ENCODE measurements at places on chromosomes 12 and 14. TPM values are rescaled to one million over a fixed set of nuclear protein-coding genes. Genes with fewer than 3 reads are reported as not detected.

DNA sequence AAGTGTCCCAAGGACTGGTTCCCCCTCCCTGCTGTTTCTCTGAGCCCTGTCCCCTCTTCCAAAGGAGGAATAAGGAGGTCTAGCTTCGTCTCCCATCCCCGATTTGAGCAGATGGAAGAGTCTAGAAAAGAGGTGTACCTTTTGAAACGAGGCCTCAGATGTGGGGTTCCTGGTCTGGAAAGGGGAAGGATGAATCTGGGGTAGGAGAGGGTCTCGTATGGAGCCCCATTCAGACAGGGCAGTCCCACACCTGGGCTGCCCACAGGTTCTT lies 13.3 kb downstream of the MEG3 start:
- no peak overlapping the region for H3K4me3 ChIP-seq
- H3K27ac ChIP-seq = no peak overlapping the region
- H3K36me3 ChIP-seq = no peaks in the 10 kb centered on the region
- H3K4me1 ChIP-seq = no peaks in the 10 kb centered on the region
- H3K27me3 ChIP-seq = peaks cover 77% of the 10 kb centered on the region
- no peak for DNase-seq

- H3K4me1 ChIP-seq = no peaks in the 10 kb centered on the region
- DNase-seq = no peak
- H3K27me3 ChIP-seq = no peaks in the 10 kb centered on the region
- no peak overlapping the region for H3K4me3 ChIP-seq
- no peaks in the 10 kb centered on the region for H3K36me3 ChIP-seq
Observed at GRCh38 chr14:82080370-82080769, 546.7 kb upstream of the SEL1L start.

- H3K4me1 ChIP-seq = no peaks in the 10 kb centered on the region
- DNase-seq = no peak
- no peak overlapping the region for H3K4me3 ChIP-seq
- H3K27me3 ChIP-seq = no peaks in the 10 kb centered on the region
Observed at GRCh38 chr12:12469386-12469785, 93.3 kb downstream of the DUSP16 start.

DNA sequence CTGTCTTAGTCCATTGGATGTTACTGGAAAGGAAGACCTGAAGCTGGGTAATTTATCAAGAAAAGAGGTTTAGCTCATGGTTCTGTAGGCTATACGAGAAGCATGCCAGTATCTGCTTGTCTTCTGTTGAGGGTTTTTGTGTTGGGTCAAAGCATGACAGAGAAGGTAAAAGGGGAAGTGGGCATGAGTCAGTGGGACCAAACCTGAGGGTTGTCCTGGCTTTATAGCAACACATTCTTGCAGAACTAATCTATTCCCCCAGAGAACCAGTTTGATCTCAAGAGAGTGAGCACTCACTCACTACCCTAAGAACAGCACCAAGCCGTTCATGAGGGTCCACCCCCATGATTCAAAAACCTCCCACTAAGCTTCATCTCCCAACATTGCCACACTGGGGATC lies 19.0 kb upstream of the KRAS start:
- H3K27me3 ChIP-seq = no peaks in the 10 kb centered on the region
- H3K27ac ChIP-seq = no peak overlapping the region
- no peaks in the 10 kb centered on the region for H3K4me1 ChIP-seq
- DNase-seq = no peak

DNA sequence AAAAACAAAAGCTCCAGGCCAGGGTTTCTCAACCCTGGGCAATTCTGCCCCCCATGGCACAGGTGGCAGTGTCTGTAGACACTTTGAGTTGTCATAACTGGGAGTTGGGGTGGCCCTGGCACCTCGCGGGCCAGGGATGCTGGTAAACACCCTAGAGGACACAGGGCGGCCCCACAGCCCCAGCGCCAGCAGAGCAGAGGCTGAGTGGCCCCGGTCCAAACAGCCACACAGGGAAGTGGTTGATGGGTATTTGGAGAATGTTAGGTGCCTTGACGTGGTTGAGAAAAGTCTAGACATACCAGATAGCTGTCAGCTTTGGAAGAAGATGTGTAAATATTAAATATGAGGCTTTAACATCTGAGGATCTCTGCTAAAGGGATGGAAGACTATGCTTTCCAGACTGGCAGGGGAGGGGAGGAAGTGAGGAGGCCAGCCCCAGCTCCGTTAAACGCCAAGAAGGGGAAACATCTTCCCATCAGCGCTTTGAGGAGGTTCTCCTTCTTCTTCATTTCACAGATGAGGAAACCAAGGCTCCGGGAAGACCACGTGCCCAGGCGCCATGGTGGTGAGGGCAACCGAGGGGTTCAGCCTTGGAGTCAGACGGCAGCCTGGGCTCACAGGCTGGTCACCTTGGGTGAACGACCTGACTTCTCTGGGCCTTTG lies 103.7 kb downstream of the SCARB1 start:
- H3K27me3 ChIP-seq = no peaks in the 10 kb centered on the region
- no peak overlapping the region for H3K4me3 ChIP-seq
- DNase-seq = no peak
- no peak overlapping the region for H3K27ac ChIP-seq
- no peaks in the 10 kb centered on the region for H3K4me1 ChIP-seq

- no peaks in the 10 kb centered on the region for H3K36me3 ChIP-seq
- H3K27ac ChIP-seq = no peak overlapping the region
- no peak for DNase-seq
- peak overlapping the region; percentile 65 for H3K4me3 ChIP-seq
- H3K27me3 ChIP-seq = no peaks in the 10 kb centered on the region
Observed at GRCh38 chr14:64465831-64466554, 694 bp downstream of the AKAP5 start.

DNA sequence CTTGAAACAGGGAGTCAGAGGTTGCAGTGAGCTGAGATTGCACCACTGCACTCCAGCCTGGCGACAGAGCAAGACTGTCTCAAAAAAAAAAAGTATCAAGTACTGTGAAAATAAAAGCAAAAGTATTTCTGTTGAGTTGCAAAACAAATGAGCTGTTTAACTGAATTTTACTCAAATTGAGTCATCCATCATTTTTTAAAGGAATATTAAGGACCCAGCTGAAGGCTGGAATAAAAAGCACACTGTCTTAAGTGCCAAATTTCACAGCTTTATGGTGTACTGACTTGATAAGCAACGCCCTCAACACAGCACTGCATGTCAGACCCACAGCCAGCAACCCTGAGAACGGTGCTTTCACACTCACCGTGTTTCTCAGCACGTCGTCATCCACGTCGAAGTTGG lies 57.9 kb downstream of the AMN start:
- H3K36me3 ChIP-seq = peaks cover 66% of the 10 kb centered on the region
- H3K4me1 ChIP-seq = no peaks in the 10 kb centered on the region
- H3K27me3 ChIP-seq = no peaks in the 10 kb centered on the region
- H3K4me3 ChIP-seq = no peak overlapping the region
- no peak overlapping the region for H3K27ac ChIP-seq

- H3K36me3 ChIP-seq = no peaks in the 10 kb centered on the region
- peaks cover 80% of the 10 kb centered on the region for H3K27me3 ChIP-seq
- DNase-seq = no peak
- H3K4me1 ChIP-seq = no peaks in the 10 kb centered on the region
- H3K4me3 ChIP-seq = no peak overlapping the region
Observed at GRCh38 chr12:130111965-130112496, 50.2 kb upstream of the FZD10 start.

- H3K36me3 ChIP-seq = no peaks in the 10 kb centered on the region
- no peak overlapping the region for H3K27ac ChIP-seq
- no peak for DNase-seq
Observed at GRCh38 chr14:99300190-99300589, 28.2 kb upstream of the BCL11B start.

GRCh38 chr14:69439521-69440270 lies 41.2 kb downstream of the SLC39A9 start:
- DNase-seq = no peak
- no peaks in the 10 kb centered on the region for H3K27me3 ChIP-seq
- peaks cover 17% of the 10 kb centered on the region for H3K36me3 ChIP-seq
- H3K4me3 ChIP-seq = no peak overlapping the region
- H3K27ac ChIP-seq = no peak overlapping the region

GRCh38 chr12:88266806-88267360 lies 124.8 kb downstream of the TMTC3 start:
- no peak overlapping the region for H3K27ac ChIP-seq
- no peak overlapping the region for H3K4me3 ChIP-seq
- no peak for DNase-seq
- no peaks in the 10 kb centered on the region for H3K4me1 ChIP-seq
- no peaks in the 10 kb centered on the region for H3K36me3 ChIP-seq
- H3K27me3 ChIP-seq = no peaks in the 10 kb centered on the region

Gene CCDC196
- not detected for total RNA-seq

DNA sequence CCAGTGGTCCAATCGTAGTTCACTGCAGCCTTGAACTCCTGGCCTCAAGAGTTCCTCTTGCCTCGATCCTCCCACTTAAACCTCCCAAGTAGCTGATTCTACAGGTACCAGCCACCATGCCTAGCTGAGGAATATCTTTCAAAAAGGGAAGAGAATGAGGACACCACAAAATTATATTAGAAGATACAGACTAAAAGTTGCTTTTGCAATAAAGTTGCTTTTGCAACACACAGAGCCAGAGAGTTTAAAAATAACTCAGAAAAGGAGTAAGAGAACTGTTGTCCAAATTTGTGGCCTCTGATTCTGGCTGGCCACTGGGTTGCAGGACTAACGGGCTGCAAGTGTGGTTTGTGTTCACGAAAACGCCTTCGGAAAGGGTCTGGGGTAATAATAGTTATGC lies 19.8 kb downstream of the TMEM253 start:
- H3K4me3 ChIP-seq = no peak overlapping the region
- H3K27ac ChIP-seq = no peak overlapping the region
- H3K27me3 ChIP-seq = no peaks in the 10 kb centered on the region
- H3K4me1 ChIP-seq = no peaks in the 10 kb centered on the region
- no peak for DNase-seq

DNA sequence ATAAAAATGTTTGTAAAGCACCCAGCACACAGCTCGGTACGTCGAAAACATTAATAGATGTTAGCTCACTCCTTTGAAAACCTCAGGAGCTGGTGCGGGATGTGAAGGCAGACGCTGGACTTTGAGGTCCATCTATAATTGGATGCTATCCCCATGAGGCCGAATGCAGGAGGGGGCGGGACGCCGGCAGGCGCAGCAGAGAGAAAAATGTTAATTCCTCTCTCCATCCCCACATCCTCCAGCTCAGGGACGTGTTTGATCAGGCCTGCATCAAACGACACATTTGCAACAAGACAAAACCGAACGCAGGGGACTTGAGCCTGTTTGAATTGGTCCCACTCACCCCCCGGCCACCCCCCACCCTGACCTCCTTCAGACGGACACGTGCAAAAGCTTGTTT lies 231.0 kb downstream of the RBM19 start:
- no peaks in the 10 kb centered on the region for H3K36me3 ChIP-seq
- no peak overlapping the region for H3K27ac ChIP-seq
- no peak overlapping the region for H3K4me3 ChIP-seq
- DNase-seq = no peak
- H3K4me1 ChIP-seq = no peaks in the 10 kb centered on the region

DNA sequence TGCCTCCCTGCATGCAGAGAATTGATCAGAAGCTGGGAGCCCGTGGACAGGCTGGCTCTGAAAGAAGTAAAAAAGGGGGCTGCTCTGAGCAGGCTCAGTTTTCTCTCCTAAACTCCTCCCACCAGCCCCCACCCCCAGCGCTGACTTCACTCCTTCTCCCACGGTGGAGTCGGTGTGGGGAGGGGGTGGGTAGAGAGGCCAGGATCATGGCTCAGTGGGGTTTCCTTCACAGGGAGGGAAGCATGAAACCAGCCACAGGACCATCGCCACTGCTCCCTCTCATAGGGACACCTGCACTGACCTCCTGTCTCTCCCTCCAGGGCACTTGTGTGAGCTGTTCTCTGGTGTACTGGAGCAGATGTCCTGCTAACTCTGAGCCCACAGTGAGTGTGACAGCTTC lies 78.9 kb downstream of the STAB2 start:
- H3K4me1 ChIP-seq = no peaks in the 10 kb centered on the region
- H3K27me3 ChIP-seq = peaks cover 64% of the 10 kb centered on the region
- no peaks in the 10 kb centered on the region for H3K36me3 ChIP-seq
- no peak for DNase-seq
- H3K27ac ChIP-seq = no peak overlapping the region

DNA sequence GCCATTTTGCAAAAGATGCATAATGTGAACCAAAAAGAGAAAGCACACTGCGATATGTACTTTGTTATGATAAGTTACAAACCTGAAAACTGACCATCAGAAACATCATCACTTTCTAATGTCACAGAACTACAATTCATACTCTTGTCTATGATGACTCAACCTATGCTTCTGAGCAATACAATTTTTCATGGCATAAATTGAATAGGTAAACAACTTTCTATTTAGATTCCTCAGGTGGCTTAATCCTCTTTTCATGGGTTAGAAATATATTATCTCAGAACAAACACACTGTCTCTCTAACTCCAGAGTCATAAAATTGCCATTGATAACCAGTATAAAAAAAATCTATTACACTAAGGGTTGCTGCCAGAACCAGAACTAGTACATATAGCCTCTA lies 1715.0 kb upstream of the FLRT2 start:
- no peaks in the 10 kb centered on the region for H3K4me1 ChIP-seq
- H3K27me3 ChIP-seq = no peaks in the 10 kb centered on the region

- no peaks in the 10 kb centered on the region for H3K27me3 ChIP-seq
- no peak overlapping the region for H3K27ac ChIP-seq
- H3K36me3 ChIP-seq = no peaks in the 10 kb centered on the region
- H3K4me3 ChIP-seq = no peak overlapping the region
Observed at GRCh38 chr14:65849558-65849957, 437.0 kb downstream of the FUT8 start.

DNA sequence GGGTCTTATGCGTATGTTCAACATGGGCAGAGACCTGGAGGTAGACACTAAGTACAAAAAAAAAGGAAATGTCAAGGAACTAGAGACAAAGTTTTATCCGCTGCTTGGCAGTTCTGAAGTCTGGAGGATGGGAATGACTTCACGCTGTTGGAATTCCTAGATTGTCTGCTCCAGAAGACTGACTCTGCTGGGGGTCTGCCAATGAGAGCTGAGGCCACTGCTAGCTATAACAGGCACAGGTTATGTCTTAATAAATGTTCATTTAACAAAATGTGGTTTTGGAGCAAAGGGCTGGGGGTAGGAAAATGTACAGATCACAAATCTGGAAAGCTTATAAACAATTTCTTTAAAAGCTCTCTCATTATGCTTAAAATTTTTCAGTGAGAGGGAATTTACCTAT lies 5.9 kb downstream of the RNASE8 start:
- no peaks in the 10 kb centered on the region for H3K27me3 ChIP-seq
- H3K4me3 ChIP-seq = no peak overlapping the region
- DNase-seq = no peak
- no peaks in the 10 kb centered on the region for H3K4me1 ChIP-seq

Gene KLRK1
- not detected for total RNA-seq

- H3K36me3 ChIP-seq = no peaks in the 10 kb centered on the region
- no peak overlapping the region for H3K4me3 ChIP-seq
- peaks cover 18% of the 10 kb centered on the region for H3K4me1 ChIP-seq
- H3K27ac ChIP-seq = no peak overlapping the region
Observed at GRCh38 chr12:88328090-88328489, 186.0 kb downstream of the TMTC3 start.

Measured in PC-9 (cell line).